Fibroblast of lung (primary cell): ENCODE measurements at places on chromosomes 1 and 21. TPM values are rescaled to one million over a fixed set of nuclear protein-coding genes. Genes with fewer than 3 reads are reported as not detected.
A peak's percentile ranks its signal among the peaks of the same experiment; 100 is the strongest.

DNA sequence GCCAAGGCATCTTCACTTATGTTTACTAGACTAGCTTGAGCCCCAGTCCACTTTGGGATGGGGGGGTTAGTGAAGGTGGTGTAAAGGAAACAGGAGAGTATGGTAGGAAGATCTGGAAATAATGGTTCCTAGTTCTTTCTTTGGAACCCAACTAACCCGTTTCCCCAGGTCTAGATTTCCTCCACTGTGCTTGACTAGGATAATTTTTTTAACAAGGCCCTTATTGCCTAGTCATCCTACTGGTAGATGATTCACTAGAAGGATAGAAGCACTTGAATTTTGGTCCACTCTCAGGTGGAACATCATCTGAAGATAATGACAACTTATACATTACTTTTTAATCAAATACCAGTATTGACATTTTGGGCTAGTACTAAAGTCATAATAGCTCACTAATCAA, 45.9 kb upstream of the MYOCOS start:
- DNase-seq: no peak
- H3K36me3 ChIP-seq: peaks cover 14% of the 10 kb centered on the region
- no peak overlapping the region for H3K4me3 ChIP-seq

GRCh38 chr21:15514073-15514946, 215.5 kb upstream of the USP25 start:
- H3K27me3 ChIP-seq: no peaks in the 10 kb centered on the region
- no peak overlapping the region for H3K4me3 ChIP-seq
- H3K4me1 ChIP-seq: no peaks in the 10 kb centered on the region
- no peaks in the 10 kb centered on the region for H3K36me3 ChIP-seq

- no peak overlapping the region for H3K4me3 ChIP-seq
- H3K27ac ChIP-seq: no peak overlapping the region
These were observed 19.1 kb downstream of the NME7 start for GRCh38 chr1:169348383-169349036.

Gene PLA2G2F
- polyA plus RNA-seq: not detected in 2 replicates

Gene COL8A2
- polyA plus RNA-seq: 2.9 and 5.2 TPM in 2 replicates

GRCh38 chr1:101884621-101885020, 112.1 kb downstream of the OLFM3 start:
- H3K27me3 ChIP-seq: no peaks in the 10 kb centered on the region
- H3K4me1 ChIP-seq: no peaks in the 10 kb centered on the region
- no peaks in the 10 kb centered on the region for H3K36me3 ChIP-seq
- H3K4me3 ChIP-seq: no peak overlapping the region
- no peak for DNase-seq
- H3K27ac ChIP-seq: no peak overlapping the region

- no peak overlapping the region for H3K4me3 ChIP-seq
- no peaks in the 10 kb centered on the region for H3K27me3 ChIP-seq
- no peaks in the 10 kb centered on the region for H3K4me1 ChIP-seq
- no peak for DNase-seq
- no peak overlapping the region for H3K27ac ChIP-seq
These were observed 25.8 kb downstream of the UAP1 start for GRCh38 chr1:162587347-162587746.

Gene KRTAP6-1
- polyA plus RNA-seq: not detected in 2 replicates

DNA sequence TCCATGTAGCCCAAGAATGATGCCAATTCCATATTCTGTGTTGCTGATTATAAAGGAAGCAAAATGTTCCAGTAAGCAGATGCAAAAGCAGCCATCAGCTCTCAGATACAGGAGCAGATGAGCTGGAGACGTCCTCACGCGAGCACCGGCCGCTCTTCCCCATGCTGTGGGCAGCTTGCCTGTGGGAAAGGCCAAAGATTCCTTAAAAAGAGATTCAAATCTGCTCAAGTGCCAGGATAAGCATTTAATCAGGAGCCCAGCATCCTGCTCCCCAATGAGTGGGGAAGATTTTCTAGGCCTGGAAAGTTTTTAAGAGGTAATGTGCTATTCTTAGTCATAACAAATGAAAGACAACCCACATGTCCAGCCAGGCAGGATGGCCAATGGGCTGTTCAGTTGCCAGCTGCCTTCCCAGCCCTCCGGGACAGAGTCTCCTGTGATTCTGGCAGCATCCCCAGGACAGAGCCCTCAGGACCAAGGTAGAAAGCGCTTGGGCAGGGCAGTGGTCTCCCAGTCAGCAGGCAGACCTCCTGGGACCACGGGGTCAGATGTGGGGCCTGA, 108.2 kb upstream of the TMPRSS2 start:
- peak overlapping the region; percentile 88 for H3K27ac ChIP-seq
- peaks cover 25% of the 10 kb centered on the region for H3K4me1 ChIP-seq
- H3K4me3 ChIP-seq: no peak overlapping the region
- no peaks in the 10 kb centered on the region for H3K36me3 ChIP-seq

Gene SV2A
- 26.8 and 35.8 TPM in 2 replicates for polyA plus RNA-seq

- no peaks in the 10 kb centered on the region for H3K4me1 ChIP-seq
- no peak overlapping the region for H3K4me3 ChIP-seq
- no peak overlapping the region for H3K27ac ChIP-seq
- DNase-seq: no peak
- H3K27me3 ChIP-seq: no peaks in the 10 kb centered on the region
- no peaks in the 10 kb centered on the region for H3K36me3 ChIP-seq
These were observed 33.6 kb upstream of the GJB5 start for GRCh38 chr1:34721241-34721640.

DNA sequence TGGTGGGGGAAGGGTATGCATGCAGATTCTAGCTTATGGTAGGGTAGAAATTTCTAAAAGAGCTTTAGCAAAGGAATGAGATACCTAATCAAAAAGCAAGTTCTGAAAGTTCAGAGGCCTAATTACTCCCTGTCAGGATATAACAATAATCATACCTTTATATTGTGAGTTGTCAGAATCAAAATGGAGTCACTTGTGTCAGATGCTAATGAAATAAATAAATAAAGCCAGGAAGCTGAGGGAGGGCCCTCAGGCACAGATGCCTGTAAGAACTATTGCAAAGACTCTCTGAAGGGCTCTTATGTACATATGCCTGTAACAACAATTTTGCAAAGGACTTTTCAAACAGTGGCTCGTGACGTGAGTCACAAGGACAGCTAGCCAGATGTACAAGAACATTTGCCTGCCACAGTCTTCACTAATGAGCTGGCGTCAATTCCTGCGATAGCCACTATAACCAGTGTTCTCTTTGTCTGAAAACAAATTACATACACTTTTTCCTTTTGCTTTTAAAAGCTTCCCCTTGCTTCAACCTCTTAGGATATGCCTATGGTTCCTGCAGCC, 27.4 kb upstream of the DNASE2B start:
- peak; percentile 86 for DNase-seq
- H3K4me3 ChIP-seq: no peak overlapping the region
- no peak overlapping the region for H3K27ac ChIP-seq
- no peaks in the 10 kb centered on the region for H3K36me3 ChIP-seq
- peaks cover 17% of the 10 kb centered on the region for H3K4me1 ChIP-seq

- H3K36me3 ChIP-seq: no peaks in the 10 kb centered on the region
- no peak overlapping the region for H3K4me3 ChIP-seq
- no peak overlapping the region for H3K27ac ChIP-seq
- DNase-seq: no peak
- H3K27me3 ChIP-seq: no peaks in the 10 kb centered on the region
These were observed 91.9 kb downstream of the LEPR start for GRCh38 chr1:65512383-65512782.

DNA sequence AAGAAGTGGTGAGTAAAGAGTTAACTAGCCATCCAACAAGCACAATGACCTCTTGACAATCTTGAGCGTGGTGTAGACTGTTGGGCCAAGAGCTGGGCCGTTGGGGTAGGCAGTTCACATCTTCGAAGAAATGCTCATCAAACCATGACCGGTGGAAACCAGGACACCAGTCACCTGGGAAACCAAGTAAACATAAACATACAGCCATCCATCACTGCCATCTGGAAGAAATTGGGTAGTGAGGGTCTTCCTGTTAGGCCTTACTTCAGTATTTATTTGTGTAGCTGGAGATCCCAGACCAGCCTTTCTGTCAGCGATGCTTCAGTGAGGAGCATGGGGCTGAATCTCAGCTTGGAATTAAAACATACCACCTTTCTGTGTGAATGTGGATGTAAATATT, 108.1 kb upstream of the HAO2 start:
- H3K36me3 ChIP-seq: no peaks in the 10 kb centered on the region
- no peaks in the 10 kb centered on the region for H3K27me3 ChIP-seq
- H3K4me1 ChIP-seq: no peaks in the 10 kb centered on the region
- no peak overlapping the region for H3K4me3 ChIP-seq
- H3K27ac ChIP-seq: no peak overlapping the region

DNA sequence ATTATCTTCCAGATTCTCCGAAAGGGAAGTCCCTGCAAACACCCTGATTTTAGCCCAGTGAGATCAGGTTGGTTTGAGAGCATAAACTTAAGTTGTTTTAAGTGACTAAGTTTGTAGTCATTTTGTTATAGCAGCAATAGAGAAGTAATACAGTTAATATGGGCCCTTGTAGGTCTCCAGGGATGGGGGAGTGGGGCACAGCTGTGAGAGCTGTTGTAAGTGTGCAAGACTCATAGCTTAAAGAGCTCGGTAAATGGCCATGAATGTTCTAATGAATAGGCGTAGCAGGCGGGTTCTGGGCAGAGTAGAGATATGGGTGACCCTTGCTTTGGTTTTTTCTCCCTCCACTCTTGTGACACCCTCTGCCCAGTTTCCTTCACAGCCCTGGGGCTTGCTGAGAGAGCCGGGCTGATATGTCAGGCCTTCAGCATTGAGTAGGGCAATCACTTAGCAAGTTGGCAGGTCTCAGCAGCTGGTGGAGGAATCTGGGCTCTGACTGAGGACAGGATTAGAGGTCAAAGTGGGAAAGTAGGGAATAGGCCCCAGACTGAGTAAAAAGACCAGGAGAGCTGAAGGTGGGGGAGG, 16.0 kb upstream of the ID3 start:
- DNase-seq: no peak
- H3K4me3 ChIP-seq: no peak overlapping the region
- H3K36me3 ChIP-seq: no peaks in the 10 kb centered on the region
- no peak overlapping the region for H3K27ac ChIP-seq

Gene NFIA
- 10.9 and 11.0 TPM in 2 replicates for polyA plus RNA-seq

- DNase-seq: no peak
- no peak overlapping the region for H3K4me3 ChIP-seq
- no peak overlapping the region for H3K27ac ChIP-seq
- no peaks in the 10 kb centered on the region for H3K36me3 ChIP-seq
- no peaks in the 10 kb centered on the region for H3K4me1 ChIP-seq
These were observed 6.6 kb downstream of the LRRN2 start for GRCh38 chr1:204678721-204679475.

DNA sequence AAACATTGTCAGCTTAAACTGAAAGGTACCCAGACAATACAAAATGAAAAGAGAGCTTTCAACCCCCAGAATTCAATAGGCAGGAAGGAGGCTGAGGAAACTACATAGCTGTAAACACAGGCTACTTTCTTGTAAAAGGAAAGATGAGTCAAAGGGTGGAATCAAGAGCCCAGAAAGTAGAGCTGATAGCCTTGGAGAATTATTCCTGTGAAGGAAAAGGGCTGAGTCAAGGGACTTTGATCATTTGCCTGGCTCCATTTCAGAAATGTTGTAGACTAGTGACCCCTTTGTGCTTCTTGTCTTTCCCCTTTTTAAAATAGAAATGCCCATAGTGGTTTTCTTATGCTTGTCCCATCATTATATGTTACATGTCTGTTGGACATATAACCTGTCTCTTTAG, 597.6 kb downstream of the ADGRL2 start:
- no peak overlapping the region for H3K27ac ChIP-seq
- H3K27me3 ChIP-seq: no peaks in the 10 kb centered on the region
- no peaks in the 10 kb centered on the region for H3K36me3 ChIP-seq
- peak; percentile 55 for DNase-seq
